OCI-LY7 (cell line): ENCODE measurements at places on chromosomes 5 and 9.

DNA sequence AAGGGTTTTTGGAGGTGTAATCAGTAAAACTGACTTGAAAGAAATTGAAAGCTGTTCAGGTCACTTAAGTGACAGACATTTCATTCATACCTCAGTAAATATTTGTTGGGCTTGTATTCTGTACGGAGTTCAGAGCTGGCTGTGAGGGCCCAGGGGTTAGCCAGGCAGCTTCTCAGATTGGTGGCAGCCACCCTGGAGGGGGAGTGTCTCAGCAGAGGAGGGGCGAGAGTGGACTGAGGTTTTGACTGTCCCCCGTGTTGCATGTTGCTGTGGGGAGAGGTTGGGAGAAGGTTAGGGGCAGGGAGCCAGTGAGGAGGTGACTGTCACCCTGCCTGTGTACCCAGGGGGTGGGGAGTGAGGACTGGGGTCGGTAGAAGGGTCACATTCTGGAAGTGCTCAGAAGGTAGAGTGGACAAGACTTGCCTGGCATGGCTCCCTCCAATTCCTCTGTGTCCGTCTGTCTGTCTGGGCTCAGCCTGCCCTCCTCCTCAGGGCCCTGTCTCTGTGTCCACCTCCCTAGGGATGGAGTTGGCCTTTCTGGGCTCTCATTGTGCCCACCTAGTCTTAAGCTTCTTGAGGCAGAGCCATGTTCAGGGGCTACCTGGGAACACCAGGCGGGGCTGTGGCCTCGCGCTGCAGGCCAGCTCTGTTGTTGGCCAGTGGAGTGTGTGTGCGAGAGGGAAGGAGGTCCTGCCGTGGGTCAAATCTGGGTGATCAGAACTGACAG is 4.4 kb downstream of the PHF2 start:
- no peak for DNase-seq

- DNase-seq = no peak
These were observed 219.9 kb downstream of the ELAVL2 start for GRCh38 chr9:23606107-23606506.

DNA sequence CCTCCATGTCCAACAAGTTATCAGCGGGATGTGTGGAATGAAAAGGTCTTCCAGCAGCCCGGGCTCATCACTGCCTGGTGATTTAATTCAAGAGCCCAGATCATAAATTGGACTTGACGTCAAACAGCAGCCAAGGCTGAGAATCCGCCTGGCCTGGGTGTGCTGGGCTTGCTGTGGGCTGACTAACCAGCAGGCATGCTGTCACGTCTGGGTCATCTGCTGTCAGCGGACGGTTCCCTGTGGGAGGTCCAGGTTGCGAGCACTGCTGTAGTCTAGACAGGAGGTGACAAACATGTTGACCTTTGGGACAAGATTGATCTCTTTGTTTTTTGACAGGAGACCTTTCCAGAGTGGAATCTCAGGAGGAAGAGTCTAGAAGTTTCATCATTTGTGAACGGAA is 289.7 kb downstream of the OSTF1 start:
- no peak for DNase-seq

- DNase-seq = no peak
These were observed 7.4 kb upstream of the HNRNPA0 start for GRCh38 chr5:137761566-137761965.

- no peak for DNase-seq
These were observed 32.9 kb downstream of the TNFAIP8 start for GRCh38 chr5:119388619-119389190.

DNA sequence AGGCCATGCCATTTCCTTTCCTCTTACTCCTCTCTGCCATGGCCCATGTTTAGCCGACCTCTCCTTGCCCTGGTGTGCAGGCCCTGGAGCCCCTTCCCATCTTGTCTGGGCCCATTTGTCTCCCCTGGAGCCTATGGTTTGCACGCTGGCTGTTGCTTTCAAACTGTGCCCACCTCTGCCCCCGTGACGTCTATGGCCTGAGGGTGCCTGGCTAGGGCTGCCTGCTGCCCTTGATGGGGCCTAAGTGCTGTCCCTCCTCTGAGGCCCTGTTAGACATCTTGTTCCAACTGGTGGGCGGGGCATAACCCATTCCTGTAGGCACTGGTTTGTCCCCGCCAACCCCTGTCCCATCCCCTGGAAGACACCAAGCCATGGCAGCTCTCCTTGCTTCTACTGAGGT is 22.7 kb upstream of the ENHO start:
- DNase-seq = no peak

DNA sequence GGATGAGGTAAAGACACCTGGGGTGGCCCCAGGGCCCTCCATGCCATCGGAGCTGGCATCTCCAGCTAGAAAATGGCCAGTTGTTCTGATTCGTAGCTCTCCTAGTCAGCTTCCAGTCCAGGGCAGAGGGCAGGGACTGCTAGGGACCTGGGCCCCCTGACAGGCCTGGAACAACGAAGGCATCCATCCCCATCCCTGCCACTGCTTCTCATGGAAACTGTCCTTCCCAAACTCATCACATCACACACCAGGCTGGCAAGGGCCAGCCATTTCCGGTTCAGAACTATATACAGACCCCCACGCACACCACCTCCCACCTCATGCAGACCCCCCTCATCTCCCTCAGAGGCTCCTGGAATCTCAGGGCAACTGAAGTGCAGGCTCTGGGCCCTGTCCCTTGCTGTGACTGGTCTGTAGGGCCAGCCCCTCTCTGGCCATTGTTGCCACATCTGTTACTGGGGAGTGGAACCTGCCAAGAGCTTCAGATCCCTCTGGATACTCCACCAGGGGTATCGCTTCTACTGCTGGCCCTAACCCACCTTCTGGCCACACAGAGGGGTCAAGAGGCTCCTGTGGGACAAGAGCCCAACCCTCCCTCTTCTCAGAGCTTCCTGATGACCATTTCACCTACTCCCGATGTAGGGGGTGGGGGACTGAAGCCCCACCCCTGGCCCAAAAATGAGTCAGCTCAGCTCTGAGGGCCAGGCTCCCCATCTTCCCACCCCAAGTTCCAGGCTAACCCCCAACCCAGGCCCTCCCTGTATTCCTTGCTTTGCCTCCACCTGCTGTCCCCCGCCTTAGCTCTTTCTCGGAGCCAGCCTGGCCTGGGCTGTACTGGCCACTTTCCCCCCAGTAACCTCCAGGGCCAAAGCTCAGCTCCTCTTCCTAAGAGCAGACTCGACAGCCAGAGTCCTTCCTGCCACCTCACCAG is 1.2 kb upstream of the MZB1 start:
- no peak for DNase-seq

GRCh38 chr5:113759505-113759904 is 246.0 kb downstream of the YTHDC2 start:
- DNase-seq = no peak

GRCh38 chr5:77131361-77131760 is 44.3 kb upstream of the ZBED3 start:
- DNase-seq = no peak

- no peak for DNase-seq
These were observed 5.8 kb upstream of the ZBTB43 start for GRCh38 chr9:126799034-126799433.

GRCh38 chr9:93821307-93821703 is 133.8 kb downstream of the BARX1 start:
- no peak for DNase-seq

DNA sequence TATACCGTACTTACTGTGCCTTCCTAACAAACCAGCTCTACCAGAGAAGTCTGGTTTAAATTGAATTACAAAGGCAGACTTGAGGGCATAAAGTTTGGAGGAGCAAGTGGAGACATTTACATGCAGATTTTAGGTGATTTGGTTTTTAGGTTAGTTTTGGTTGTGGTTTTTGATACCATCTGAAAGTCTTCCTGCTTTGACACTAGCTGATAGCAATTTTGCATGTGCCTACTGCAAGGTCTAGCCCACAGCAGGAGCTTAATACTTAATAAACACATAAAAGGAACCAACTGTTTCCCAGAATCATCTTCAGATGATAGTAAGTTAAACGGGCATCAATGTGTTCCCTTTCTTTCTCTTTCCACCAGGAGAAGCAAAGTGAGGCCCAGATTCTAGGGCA is 3.4 kb upstream of the ESM1 start:
- no peak for DNase-seq

GRCh38 chr9:18605766-18606180 is 131.8 kb downstream of the ADAMTSL1 start:
- DNase-seq = no peak

DNA sequence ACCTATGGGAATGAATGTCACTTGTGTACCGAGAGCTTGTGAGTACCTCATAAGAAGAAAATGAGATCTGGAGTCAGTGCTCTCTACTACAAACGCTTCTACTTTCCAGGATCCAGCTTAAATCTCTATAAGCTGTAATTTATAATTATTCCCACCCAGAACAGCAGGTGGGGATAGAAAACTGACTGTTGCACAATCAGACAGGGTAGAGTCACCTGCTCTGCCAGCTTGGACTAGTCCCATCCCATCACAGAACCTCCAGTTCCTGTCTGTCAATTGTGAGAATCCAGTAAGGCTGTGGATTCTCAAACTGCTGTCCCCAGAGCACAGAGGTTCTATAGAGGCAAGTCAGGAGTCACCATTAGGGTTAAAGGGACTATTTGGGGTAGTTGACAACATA is 2.0 kb downstream of the SPINK7 start:
- DNase-seq = no peak

GRCh38 chr5:65624571-65625555 is at the start of the genes SHLD3 and TRAPPC13:
TSS of gene SHLD3 (plus strand) at chr5:65625027. CDS start at chr5:65629588, 4,561 bp downstream.
TSS of gene TRAPPC13 (plus strand) at chr5:65625027. CDS start at chr5:65625061, 34 bp downstream.
- DNase-seq = peak; percentile 92

- DNase-seq = peak; percentile 51
These were observed 3.2 kb upstream of the NRARP start for GRCh38 chr9:137305060-137305797.

DNA sequence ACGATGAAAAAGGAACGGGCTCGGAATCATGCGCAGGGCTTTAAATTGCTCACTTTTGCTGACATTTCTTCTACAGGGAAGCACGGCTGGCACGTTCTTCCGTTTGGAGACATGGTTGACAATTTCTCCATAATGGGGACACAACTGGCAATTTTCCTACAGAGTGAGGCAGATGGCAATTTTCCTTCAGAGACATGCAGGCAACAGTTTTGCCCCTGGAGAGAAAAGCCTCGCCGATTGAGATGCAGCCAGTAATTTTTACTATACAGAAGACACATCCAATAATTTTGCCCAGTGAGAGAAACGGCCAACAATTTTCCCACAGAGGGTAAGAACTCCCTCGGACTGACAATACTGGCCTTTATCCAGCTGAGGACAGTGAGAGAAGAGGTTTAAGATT is 90.9 kb upstream of the GPR151 start:
- no peak for DNase-seq

DNA sequence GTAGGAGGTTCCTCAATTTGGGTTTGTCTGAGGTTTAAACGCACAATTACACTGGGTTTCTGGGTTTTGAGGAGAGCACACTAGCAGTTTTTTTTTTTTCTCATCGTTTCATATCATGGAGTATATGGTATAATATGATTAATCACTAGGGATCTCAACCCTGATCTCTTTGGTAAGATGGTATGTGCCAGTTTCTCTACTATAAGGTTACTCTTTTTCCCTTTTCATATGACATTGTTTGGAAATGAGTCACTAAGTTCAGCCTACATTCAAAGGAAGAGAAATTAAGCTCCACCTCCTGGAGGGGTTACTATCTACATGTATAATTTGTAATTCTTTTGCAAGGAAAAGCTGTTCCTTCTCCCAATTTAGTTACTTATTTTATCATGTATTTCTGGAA is 35.2 kb downstream of the MTRR start:
- DNase-seq = no peak
